ENCODE measurements at places on chromosomes 2 and 18. TPM values are rescaled to one million over a fixed set of nuclear protein-coding genes. Genes with fewer than 3 reads are reported as not detected.
A peak's percentile ranks its signal among the peaks of the same experiment; 100 is the strongest.

PAIP2B gene
- 1.7 TPM for total RNA-seq

MSTN gene
- total RNA-seq = not detected

ERLEC1 gene
- total RNA-seq = 70.3 TPM

FAM228A gene
- not detected for total RNA-seq

GRCh38 chr2:233369897-233370685 is 15.8 kb downstream of the DGKD start:
- DNase-seq = no peak

- peak; percentile 5 for DNase-seq
Observed at GRCh38 chr2:162732946-162733698, 105.4 kb downstream of the KCNH7 start.

- DNase-seq = peak; percentile 85
Observed at GRCh38 chr2:153059338-153060052, 341.1 kb downstream of the ARL6IP6 start.
